ENCODE measurements at places on chromosomes 3 and 15.

GRCh38 chr15:42267286-42267685 lies 5.7 kb upstream of the GANC start:
- DNase-seq, result no peak

- DNase-seq, result no peak
Measured at GRCh38 chr15:82051664-82052063, 5.8 kb upstream of the MEX3B start.

DNA sequence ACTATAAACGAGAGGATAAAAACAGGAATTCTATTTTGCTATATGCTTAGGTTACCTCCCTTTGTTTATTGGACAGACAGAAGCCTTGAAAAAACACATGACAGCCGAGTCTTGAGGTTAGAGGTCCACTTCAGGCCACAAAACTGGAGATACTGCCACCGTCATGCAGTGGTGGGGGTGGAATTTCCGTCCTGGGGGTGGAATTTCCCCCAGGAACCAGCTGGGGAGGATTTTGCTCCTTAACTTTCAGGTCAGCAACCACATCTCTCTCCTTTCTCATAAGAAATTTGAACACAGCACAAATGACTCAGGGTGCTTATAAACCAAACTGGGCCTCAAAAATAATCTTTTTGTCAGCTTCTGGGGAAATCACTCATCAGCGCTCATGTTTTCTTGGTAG lies 545.8 kb upstream of the ADAMTS9 start:
- DNase-seq, result no peak

DNA sequence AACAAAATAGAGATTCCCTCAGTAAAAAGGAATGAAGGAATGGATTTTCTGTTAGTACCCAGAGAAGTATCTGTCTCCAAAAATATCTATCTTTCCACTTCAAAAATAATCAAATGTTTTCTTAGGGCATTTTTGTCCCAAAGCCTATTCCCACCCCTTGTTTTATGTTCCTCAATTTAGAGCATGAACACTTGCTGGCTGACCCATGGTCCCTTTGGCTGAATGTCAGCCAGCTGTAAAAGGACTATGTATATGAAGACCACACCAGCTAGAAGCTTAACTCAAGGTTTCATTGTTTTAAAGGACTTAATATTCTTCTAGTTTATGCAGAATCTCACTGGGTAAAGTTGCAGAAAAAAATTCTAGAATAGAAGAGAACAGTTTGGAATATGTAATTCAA lies 931.2 kb downstream of the MCTP2 start:
- DNase-seq, result no peak

DNA sequence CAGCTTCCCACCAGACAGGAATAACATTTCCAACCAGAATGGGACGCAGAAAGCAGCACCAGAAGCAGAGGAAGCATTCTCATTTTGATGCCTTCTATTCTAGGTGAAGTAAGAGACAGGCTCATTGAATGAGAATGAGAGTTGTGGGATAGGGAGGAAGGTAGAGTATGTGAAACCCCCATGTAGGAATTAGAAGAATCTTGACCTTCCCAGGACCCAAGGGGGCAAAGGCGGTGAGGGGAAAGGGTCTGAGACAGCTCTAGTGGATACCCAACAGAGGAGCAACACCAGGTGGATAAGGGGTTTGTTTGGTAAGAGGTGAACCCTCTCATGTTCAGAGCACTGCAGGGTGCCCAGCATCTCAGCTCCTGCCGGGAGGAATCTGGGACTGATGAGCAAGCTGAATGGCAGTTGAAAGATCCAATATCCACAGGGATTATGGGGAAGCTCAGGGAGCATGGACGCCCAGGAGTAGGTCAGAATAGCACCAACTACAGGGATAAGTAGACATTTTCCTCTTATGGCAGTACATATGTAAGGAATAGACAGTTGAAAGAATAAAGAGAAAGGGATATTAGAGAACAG lies 77.0 kb downstream of the PLCL2 start:
- no peak for DNase-seq

GRCh38 chr3:38567498-38567897 lies 71.4 kb downstream of the EXOG start:
- DNase-seq, result no peak

- no peak for DNase-seq
Measured at GRCh38 chr15:92166751-92167405, 226.8 kb upstream of the ST8SIA2 start.

- no peak for DNase-seq
Measured at GRCh38 chr3:194170793-194171192, 34.8 kb downstream of the HES1 start.

GRCh38 chr3:25568525-25569078 lies 96.1 kb downstream of the TOP2B start:
- no peak for DNase-seq

DNA sequence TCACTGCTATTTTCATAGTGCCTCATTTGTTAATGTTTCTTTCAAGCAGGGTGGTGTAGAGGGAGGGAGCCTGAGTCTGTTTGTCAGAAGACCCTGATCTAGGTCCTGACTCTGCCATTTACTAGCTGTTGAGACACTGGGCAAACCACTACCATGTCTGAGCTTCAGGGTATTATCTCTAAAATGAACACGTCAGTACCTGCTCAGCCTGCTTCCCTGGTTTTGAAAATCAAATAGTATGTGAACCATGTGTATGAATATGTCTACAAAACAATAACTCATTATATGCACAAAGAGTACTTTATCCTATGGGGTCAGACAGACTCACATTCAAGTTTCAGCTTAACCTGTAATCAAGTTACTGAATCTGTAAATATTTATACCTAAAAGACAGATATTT lies 25.1 kb downstream of the SYNPR start:
- DNase-seq, result no peak

DNA sequence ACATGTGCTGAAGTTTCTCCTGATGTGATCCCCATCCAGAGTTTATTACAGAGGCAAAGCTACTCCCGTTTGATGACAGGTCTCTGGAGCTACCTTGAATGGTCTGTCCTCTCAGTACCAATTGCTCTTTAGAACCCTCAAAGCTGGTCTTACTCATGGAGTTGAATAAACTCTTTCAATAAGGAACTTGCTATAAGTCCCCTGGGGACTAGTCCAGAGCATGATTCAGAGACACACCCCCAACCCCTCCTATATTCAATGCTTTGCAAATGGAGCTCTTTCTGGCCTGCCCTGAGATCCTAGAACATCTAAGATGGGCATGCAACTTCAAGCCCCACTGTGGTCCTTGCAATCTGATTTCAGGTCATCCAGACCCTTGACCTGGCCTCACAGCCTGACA lies 23.9 kb upstream of the TPM1 start:
- DNase-seq, result no peak

DNA sequence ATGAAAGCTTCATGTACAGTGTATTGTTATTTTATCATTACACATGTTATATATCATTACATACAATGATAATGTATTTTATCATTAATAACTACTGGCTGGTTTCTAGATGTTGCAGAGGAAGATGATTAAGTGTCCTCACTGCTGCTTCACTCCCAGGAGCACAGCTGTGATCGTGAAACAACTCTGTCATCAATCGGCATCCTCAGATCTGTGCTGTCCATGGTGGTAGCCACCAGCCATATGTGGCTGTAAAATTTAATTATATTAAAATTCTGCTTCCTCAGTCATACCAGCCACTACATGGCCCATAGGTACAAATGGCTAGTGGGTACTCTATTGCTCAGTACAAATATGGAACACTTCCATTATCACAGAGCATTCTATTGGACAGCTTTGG lies 379.4 kb upstream of the CFAP20DC start:
- no peak for DNase-seq

DNA sequence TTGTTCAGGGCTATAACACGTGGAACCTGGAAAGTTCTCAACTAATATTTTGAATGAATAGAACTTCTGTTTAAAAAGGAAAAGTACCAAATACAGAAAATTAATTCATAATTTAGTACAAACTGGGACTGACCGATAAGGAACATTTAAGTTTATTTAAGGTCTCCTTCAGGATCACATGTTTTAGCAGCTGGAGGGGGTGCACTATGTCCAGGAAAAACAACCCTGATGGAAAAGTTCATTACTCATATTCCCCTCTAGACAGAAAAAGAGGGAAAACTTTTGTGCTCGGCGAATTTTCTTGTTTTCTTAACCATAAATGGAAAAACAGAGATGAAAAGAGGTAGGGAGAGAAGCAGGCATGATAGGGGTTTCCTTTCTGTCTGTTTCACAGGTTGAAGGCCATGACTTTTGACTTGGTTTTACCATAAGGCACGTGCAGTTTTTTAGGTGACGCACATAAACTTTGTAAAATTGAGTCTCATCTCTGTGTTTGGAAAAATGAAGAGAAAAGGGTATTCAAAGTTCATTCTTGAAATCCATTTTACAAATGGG lies 26.5 kb downstream of the FRMD4B start:
- DNase-seq, result no peak

GRCh38 chr15:80561500-80561899 lies 133.6 kb upstream of the ABHD17C start:
- DNase-seq, result no peak

DNA sequence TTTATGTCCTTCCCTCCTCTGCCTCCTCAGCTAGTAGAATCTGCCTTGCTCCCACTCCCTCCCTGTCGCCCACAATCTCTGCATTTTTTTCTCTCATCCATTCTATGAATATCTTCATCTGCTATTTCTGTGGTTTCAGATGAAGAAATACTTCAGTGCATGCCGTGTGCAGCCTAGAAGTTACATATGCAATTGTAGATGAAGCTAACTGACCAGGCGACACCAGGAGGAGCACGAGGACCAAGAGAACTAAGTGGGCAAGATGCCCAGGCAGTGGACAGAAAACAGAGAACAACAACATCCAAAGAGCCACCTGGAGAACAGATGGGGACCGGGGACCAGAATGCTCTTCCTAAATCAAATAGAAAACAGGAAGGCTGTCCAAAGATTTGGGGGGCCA lies 121.4 kb upstream of the ATP11B start:
- peak; percentile 43 for DNase-seq

GRCh38 chr3:48465531-48466378 lies 19.2 kb downstream of the ATRIP start:
- peak; percentile 99 for DNase-seq

DNA sequence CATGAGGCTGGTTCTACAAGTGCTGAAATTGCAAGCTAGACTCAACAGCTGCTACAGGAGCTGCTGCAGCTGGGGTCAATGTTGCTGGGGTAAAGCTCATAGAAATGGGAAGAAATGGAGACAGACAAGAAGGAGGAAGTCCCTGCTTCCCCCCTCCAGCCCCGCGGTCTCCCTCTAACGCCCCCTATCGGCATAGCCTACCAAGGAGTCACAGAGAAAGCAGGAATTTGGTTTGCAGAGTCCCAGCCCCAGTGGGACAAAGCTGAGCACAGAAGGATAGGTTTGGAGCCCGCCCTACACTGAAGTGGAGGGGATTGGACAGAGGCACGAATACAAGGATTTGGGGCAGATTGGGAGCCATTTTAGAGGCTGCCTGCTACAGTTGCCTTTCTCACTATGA lies 176.9 kb upstream of the ANKRD28 start:
- DNase-seq, result no peak

- DNase-seq, result no peak
Measured at GRCh38 chr3:136979684-136980083, 21.9 kb downstream of the IL20RB start.

- no peak for DNase-seq
Measured at GRCh38 chr3:183822631-183823030, 2.7 kb downstream of the MAP6D1 start.

DNA sequence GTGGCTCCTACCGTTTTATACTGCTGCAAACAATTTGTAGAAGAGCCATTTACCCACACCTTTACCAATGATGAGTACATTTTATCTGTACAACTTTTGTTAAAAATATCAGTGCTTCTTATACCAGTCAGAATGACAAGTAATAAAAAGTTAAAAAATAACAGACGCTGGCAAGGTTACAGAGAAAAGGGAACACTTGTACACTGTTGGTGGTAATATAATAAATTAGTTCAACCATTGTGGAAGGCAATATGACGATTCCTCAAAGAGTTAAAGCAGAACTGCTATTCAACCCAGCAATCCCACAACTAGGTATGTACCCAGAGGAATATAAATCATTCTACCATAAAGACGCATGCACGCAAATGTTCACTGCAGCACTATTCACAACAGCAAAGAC lies 51.9 kb downstream of the ARRDC4 start:
- DNase-seq, result no peak

DNA sequence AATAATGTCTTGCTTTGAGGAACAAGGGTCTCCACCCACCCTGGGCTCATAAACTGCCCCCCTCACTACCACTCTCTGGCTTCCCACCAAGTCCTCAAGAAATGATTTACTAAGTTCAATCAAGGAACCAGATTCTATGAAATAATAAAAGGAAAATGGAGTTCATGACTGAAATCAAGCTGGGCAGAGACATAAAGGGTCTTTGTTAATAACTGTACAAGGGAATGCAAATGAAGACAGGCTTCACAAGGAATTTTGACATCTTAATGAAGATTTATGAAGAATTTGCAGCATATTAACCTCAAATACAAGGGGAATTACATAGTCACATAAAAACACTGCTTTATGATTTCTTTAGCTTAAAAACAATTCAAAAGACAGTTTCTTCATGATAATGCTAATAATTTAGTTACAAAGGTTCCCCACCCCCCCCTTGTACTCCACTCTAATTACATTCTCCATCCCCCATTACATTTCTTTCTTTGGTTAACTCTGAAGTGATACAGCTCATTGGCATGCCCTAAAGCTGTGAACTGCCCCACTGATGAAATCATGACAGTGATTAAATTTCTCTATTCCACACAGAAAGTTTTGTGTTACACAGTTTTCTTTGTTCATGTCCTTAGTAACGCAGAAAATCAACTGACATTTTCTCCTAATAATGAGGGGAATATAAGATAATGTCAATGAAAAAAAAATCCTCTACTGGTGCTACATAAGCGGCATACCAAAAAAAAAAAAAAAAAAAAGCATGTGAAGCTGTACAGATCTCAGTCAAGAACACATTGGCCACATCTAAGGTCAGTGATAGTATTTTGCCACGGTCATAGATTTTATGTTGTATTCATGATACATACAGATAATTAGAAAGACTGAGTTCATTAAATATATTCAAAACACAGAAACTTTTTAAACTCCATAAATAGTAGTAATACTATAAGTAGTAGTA lies 54.4 kb downstream of the WWTR1 start:
- DNase-seq, result no peak

- no peak for DNase-seq
Measured at GRCh38 chr15:38680775-38681174, 116.2 kb upstream of the RASGRP1 start.

DNA sequence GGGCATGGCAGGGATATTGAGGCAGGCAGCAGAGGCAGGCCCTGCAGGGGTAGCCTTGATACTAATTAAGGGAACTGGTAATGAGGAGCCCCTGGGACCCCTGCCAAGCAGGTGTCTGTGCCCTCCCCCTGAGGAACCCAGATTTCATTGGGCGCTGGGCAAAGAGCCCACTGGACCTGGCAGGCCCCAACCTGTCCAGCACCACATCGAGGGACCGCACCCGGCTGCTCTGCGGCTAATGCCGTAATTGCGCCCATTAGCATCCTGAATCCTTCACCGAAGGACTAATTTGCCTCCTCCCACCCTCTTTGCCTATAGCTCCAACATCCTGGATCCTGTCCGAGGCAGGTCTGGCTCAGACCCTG lies 13.7 kb upstream of the SEMA3B start:
- no peak for DNase-seq

All from HFF-Myc (cell line).